SJSA1 (cell line): ENCODE measurements at places on chromosomes 6 and 20. TPM values are rescaled to one million over a fixed set of nuclear protein-coding genes. Genes with fewer than 3 reads are reported as not detected.

Gene MDFI
- total RNA-seq = not detected in 2 replicates

Gene TUBE1
- 14.4 and 18.6 TPM in 2 replicates for total RNA-seq

Gene SLCO4A1
- total RNA-seq = 6.0 and 13.3 TPM in 2 replicates

Gene THEMIS
- total RNA-seq = not detected in 2 replicates

Gene SPDEF
- not detected in 2 replicates for total RNA-seq

Gene PAK5
- total RNA-seq = not detected in 2 replicates

Gene FNDC1
- 4.9 and 5.7 TPM in 2 replicates for total RNA-seq

Gene CDC5L
- 38.0 and 41.2 TPM in 2 replicates for total RNA-seq

Gene C6orf15
- not detected in 2 replicates for total RNA-seq
